ENCODE measurements at places on chromosomes 1 and 21.

- DNase-seq, result no peak
Observed at GRCh38 chr1:211420389-211420788, 71.6 kb downstream of the RD3 start.

GRCh38 chr1:213680677-213681325 lies 307.0 kb upstream of the PROX1 start:
- no peak for DNase-seq

- no peak for DNase-seq
Observed at GRCh38 chr1:225460021-225460736, 32.3 kb upstream of the LBR start.

DNA sequence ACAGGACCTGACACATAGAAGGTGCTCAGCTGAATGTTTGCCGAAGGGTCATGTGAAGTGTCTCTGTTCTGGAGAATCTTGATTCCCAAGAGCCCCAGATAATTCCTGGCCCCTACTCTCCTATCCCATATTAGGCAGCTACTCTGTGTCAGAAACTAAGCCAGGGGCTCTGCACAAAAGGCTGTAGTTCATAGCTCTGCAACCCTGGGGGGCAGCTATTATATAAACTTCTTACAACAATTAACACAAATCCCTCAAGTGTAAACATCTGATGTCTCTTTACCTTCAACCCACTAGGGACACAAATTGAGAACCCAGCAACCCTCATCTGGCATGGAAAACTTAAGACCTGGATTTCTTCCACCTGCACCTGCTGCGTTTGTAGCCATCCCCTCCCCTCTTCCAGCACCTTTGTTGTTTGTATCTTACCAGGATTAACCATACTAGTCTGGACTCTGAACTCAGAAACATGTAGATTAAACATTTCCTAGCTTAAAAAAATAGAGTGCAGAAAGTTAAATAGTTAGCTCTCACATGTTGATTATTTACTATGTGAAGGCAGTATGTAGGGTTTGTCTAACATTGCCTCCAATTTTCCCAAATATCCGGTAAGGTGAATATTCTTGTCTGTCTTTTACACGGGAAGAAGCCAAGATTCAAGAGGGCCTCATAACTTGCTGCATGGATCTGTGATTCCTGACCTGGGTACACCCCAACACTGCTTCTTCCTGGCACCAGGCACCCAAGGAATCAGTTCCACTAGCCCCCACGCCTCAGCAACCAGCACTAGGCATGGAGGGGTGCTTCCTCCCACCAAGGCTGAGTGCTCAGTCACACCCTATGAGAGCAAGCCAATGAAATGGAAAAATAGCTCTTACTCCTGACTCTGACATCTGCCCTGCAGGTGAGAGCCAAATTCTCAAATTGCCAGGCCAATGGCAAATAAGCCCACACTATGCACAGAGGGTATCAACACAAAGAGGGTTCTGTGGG lies 220.7 kb upstream of the HOOK1 start:
- DNase-seq, result no peak

DNA sequence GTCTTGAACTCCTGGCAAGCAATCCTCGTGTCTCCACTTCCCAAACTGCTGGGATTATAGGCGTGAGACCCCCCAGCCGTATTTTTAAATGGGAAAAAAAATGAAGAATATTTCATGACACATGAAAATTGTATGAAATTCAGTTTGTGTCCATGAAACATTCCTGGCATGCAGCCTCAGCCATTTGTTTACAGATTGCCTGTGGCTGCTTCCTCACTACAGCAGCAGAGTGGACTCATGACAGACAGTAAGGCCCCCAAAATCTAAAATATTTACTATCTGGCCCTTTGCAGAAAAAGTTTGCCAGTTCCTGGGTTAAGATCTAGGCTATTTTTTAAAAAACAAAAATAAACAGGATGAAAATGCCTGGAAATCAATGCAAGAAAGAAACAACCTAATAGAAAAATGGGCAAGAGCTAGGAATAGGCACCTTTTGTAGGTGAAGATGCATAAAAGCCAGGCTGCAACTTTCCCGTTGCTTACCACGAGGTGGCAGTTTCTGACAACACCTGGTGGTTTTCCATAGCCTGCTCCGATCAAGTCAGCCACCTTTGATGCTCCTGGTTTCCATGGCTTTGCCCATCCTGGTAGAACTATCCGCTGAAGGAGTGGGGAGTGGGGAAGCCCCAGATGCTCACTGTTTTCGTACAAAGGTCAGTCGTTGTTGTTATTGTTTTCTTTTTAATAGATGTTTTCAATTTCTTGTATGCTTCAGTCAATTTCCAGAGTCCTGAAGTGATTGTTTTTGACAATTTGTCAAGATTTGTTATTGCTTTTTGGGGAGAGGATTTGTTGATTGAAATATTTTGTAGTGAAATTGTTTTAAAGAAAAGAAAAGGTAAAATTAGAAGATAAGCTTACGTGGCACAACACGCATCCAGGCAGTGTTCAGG lies 24.3 kb downstream of the UBE2Q1 start:
- DNase-seq, result no peak

DNA sequence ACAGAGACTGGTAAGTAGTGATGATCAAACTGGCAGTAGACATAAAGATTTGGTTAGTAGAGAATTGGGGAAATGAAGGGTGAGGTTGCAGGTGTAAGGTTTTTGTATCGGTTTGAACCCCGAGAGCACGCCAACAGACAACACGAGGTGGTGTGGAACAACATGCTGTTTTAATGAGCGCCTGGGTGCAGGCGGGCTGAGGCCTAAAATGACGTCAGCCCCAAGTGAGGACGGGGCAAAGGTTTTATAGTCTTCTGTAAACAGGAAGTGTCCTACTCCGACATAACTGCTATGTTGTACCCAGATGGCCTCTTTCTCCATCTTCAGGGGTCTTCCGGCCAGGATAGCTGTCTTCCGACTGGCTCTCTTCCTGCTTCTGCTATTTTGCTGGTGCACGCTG lies 178.8 kb downstream of the HHIPL2 start:
- no peak for DNase-seq

- DNase-seq, result no peak
Observed at GRCh38 chr1:7727809-7728471, 43.2 kb upstream of the VAMP3 start.

DNA sequence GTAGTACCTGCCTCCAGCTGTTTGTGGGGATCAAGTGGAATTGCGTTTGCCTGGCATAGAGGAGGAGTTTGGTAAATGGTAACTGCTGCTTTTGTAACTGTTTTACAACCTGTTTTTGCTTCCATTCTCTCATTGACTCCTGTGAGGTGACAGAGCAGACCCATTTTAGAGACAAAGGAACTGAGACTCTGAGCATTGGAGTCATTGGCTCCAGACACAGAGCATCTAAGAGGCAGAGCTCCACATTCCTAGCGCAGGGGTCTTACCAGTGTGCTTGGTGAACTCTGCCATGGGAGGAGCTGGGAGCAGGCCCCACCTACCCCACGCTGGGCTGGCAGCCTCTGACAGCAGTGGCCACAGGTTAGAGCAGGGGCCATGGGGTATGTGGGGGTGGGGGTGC lies 2.4 kb downstream of the LDLRAP1 start:
- DNase-seq, result no peak

DNA sequence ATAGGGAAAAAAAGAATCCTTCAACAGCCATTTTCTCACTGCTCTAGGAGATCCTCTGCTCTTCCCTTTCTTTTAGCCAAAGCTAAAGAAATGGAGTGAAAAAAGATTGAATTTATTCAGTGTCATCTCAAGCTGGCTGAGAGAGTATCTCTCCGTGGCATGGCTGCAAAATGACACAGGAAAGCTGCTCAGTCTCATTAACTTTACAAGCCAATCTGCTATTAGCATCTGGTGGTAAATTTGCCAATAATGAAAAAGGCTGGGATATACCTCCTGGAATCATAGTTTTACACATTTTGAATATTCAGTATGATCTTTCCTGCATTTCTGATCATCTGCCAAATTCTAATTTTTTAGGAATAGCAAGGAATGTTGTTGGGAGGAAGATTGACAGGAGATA lies 176.8 kb upstream of the CHRM3 start:
- DNase-seq, result no peak
